ENCODE measurements at places on chromosomes 16 and 17. TPM values are rescaled to one million over a fixed set of nuclear protein-coding genes. Genes with fewer than 3 reads are reported as not detected.

OTOA gene
- total RNA-seq = 0.18 TPM

MYLK3 gene
- total RNA-seq = 0.63 TPM

MYL11 gene
- total RNA-seq = 1.2 TPM

CBFA2T3 gene
- total RNA-seq = not detected

SPNS2 gene
- total RNA-seq = 0.15 TPM

CIITA gene
- total RNA-seq = 48.9 TPM
